Stimulated activated memory B cell treated with anti-CD40 and anti-IgM and Interleukin-4, amounts not matched to agents 10 μg/mL and 1 μg/mL and 100 μg/mL, for 72 hours (primary cell): ENCODE measurements at places on chromosomes 13 and 19.

- no peak for ATAC-seq
Observed at GRCh38 chr13:44809190-44809589, 180.1 kb downstream of the NUFIP1 start.

DNA sequence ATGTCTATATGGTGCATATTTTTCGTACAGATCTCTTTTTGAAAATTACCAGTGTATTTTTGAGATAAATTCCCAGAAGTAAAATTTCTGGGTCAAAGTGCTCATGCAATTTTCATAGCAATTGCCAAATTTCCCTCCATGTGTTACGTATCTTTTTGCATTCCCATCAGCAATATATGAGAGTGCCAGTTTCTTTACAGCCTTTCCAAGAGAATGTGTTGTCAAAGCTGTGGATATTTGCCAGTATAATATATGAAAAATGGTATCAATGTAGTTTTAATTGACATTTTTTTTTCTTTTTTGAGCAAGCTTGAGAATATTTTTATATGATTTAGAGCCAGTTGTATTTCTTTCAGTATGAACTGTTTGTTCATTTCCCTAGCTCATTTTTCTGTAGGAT is 399.0 kb upstream of the KLF12 start:
- ATAC-seq, result no peak

DNA sequence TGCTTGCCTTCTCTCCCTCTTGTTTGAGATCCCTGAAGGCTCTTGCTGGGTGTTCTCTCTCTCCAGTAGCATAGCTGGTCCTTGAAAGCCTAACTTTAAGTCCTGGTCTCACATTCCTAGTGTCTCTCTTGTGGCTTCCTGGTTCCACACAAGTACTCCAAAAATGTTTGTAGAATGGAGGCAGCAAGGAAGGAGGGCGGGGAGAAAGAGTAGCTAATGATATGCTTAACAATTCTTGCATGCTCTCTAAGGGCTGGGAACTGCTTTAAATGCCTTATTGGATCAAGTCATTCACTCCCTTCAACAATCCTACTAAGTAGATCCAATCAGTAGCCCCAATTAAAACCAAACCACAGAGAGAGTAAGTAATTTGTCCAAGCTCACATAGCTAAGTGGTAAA is 357.3 kb downstream of the KLF5 start:
- ATAC-seq, result no peak

GRCh38 chr13:20798027-20798426 is 24.3 kb upstream of the EEF1AKMT1 start:
- ATAC-seq, result peak; percentile 67

GRCh38 chr19:46297700-46298478 is 1.0 kb downstream of the HIF3A start:
- ATAC-seq, result no peak

- no peak for ATAC-seq
Observed at GRCh38 chr19:34732612-34733211, 1.3 kb upstream of the ZNF181 start.

DNA sequence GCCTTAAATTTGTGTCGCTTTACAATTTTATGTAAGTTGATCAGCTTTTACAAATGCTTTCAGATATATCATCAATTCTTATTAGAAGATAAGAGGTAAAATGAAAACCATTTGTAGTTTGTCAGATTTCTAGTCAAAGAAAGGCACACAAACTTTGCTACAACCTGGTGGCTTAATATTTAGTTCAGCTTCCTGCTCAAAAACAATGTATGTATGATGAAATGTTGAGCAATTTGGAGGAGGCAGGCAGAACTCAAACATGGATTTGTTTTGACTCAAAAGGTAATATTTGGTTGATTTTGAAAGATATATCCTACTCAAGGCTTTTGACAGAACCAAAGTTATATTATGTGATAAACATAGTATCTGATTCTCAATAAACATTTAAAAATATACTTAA is 24.2 kb downstream of the NEK5 start:
- ATAC-seq, result no peak

- ATAC-seq, result no peak
Observed at GRCh38 chr19:18416778-18417249, 2.4 kb upstream of the SSBP4 start.

DNA sequence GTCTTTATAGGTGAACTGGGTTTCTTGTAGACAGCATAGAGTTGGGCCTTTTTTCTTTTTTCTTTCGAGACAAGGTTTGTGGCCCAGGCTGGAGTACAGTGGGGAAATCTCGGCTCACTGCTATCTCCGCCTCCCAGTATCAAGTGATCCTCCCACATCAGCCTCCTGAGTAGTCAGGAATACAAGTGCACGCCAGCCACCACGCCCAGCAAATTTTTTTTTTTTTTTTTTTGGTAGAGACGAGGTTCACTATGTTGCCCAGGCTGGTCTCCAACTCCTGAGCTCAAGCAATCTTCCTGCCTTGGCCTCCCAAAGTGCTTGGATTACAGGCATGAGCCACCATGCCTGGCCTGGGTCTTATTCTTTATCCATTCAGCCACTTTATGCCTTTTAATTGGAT is 5.1 kb upstream of the CALM3 start:
- no peak for ATAC-seq

DNA sequence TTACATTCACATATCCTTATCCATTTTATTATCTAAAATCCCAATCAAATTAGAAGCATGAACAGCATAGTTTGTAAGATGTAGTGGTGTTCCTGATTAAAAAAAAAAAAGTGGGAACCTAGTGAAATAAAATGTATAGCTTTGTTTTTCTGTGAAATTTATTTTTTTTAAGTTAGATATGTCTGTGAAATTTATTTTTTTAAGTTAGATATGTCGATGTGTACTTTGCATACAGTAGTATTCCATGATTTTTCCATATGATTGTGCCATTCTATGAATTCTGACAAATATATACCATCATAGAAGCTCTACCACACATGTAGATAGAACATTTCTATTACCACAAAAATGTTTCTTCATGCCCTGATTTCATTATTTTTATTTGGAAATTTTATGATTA is 6.0 kb upstream of the MAB21L1 start:
- ATAC-seq, result no peak

DNA sequence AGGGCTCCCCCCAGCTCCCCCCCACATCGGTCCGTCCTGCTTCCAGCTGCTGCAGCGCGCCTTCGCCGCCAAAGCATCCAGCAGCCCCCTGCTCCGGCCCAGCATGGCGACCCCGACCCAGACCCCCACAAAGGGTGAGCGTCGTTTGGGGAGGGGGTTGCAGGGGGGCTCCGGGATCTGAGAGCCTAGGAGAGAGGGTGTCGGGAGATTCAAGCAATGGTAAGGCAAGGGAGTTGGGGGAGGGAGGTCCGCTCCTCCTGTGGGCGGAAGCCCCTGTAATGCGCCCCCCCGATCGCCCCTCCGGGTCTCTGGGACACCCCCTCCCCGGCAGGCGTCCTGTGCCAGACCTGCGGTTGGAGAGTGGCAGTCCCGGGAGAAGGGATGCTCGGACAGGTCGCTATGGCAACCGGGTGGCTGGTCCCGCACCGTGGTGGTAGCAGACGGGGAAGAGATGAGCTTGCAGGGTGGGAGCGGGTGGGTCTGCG is at the start of gene FXYD7:
Gene FXYD7 (plus strand): TSS at position 25 of the 485 bp plus-strand sequence. CDS start 79 bp downstream, at position 104.
- ATAC-seq, result no peak

GRCh38 chr13:111383591-111384440 is 63.4 kb downstream of the TEX29 start:
- ATAC-seq, result no peak
